ENCODE measurements at places on chromosomes 1 and 21.

DNA sequence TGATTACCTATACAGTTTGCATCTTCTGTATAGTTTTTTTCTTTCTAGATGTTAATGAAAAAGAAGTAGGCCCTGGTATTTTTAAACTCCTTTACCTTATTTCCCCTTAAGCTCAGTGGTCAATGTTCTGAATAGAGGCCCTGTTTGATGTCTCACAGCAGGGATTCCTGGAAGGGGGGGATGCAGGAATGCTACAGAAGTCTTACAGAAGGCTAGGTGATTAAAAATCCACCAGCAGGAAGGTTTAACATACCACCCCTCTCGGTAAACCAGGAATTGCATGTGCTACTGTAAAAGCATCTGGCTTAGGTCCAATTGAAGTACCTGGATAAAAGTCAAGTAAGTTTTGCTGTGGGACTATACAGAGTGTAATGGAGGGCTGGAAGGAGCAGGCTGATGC, 78.3 kb downstream of the NOS1AP start:
- no peak for DNase-seq

DNA sequence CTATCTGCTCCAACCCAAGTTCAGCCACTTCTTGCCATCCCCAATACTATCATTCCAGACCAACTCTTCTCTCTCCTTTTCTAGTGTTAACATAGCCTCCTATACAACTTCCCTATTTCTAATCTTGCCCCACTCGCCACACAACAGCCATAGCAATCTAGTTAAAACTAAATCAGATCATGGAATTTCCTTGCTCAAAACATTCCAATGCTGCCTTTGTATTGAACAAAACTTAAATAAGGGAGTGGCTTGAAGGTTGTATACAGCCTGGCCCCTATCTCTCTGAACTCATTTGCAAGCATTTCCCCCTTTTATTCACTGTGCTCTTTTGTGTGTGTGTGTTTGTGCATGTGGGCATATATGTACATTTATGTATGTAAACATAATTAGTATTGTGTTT, 118.1 kb upstream of the SGIP1 start:
- no peak for DNase-seq

GRCh38 chr1:177286396-177286795, 115.6 kb downstream of the BRINP2 start:
- DNase-seq = no peak

DNA sequence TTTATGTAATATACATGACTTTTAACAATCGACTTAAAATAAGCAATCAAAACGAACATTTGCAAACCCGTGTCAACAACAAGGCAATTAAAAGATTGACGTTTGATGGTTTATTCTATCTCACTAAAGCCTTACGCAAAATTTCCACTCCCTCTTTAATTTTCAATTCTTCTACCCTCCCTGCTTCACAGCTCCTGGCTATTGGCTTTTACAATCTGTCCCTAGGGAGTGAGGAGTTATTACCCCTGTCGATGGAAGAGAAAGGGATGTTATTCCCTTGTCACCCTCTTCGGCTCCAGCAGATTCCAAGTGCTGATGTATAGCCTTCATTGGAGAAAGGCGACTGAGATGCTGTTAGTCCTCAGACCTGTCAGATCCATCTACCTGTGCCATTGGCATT, 161.3 kb downstream of the ZNF281 start:
- no peak for DNase-seq

GRCh38 chr1:94144836-94145235, 23.9 kb upstream of the ABCA4 start:
- DNase-seq = no peak

DNA sequence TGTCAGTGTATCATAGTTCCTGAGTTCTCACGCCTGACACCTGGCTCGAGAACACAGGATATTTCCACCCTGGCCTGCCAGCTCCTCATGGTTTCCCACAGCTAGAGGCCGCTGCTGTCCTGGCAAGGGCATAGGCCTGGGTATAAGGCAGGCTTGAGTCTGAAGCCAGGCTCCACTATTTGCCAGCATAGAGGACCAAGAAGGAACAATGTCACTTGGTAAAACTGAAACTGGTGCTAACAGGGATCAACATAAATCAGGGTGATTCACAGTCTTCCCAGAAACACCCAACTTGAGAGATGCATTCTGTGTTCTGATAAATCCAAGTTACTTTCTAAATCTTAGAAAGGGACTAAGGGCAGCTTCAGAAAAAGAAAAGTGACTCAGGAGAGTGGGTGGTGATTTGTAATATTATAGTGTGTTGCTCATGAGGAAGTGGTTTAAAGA, 6.9 kb upstream of the S100A2 start:
- DNase-seq = peak; percentile 87

- no peak for DNase-seq
Measured at GRCh38 chr1:18191481-18192155, 84.0 kb downstream of the IGSF21 start.

GRCh38 chr21:28910280-28910887, 82.3 kb downstream of the LTN1 start:
- no peak for DNase-seq

DNA sequence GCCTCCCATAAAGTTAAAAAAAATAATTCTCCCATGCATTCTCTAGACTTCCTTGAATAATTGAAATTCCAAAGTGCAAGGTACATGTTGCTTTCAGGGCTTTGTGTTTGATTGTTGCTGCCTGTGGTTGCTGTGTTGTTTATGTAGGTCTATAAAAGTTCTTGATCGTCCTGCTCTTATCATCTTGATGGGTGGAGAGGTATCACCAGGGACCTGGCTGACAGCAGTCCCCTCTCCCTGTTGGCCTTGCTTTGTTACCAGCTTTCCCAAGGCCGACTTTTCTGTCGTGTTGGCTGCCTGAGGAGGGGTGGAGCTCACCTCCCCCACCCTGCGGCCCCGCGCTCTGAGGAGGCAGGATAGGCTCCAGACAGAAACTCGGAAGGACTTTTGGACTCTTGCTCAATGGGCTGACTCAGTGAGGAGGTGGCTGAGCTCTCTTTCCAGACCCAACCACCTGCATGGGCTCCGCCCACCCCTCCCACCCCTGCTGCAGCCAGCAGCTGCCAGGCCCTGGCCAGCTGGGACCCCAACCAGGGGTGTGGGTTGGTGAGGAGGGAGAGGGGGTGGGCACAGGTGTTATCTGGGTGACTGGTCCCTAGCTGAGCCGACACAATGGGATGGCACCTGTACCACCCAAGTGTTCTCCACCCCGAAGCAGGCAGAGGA, 2.0 kb downstream of the INAVA start:
- no peak for DNase-seq

GRCh38 chr1:153883223-153883622, 39.5 kb downstream of the GATAD2B start:
- DNase-seq = no peak

DNA sequence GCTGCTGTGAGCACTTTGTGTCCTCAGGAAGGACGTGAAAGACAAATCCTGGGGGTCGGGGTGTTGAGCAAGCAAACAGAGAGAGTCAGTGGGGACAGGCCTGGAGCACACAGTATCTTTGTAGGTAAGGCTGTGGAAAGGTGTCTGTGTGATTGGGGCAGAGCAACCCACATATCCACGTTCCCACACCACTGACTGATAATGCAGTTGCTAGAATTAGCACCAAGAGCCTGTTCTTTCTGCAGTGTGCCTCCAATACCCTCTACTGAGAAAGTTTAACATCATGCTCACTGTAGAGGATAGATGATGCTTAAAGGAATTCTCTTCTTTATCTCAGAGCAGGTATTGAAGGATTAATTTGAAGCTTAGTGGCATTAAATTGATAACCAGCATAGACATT, 161.1 kb downstream of the PIK3R3 start:
- DNase-seq = no peak

- DNase-seq = no peak
Measured at GRCh38 chr21:16633831-16634459, 878.9 kb upstream of the CXADR start.

GRCh38 chr21:17570786-17571185, 41.9 kb downstream of the BTG3 start:
- DNase-seq = no peak

DNA sequence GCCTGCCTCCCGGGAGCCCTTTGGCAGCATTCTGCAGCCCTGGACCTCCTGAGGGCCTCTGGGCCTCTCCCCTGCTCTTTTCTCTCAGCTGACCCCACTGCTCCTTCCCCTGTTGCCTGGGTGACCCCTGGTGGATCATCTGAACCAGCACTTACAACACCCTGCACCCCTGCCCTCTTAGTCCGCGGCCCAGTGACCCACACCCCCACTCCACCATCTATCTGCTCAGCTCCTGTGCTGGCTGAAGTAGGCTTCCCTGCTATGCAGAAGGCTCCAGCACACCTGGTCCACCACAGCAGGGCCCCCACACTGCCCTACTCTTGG, 74.0 kb downstream of the DMRTA2 start:
- DNase-seq = no peak

DNA sequence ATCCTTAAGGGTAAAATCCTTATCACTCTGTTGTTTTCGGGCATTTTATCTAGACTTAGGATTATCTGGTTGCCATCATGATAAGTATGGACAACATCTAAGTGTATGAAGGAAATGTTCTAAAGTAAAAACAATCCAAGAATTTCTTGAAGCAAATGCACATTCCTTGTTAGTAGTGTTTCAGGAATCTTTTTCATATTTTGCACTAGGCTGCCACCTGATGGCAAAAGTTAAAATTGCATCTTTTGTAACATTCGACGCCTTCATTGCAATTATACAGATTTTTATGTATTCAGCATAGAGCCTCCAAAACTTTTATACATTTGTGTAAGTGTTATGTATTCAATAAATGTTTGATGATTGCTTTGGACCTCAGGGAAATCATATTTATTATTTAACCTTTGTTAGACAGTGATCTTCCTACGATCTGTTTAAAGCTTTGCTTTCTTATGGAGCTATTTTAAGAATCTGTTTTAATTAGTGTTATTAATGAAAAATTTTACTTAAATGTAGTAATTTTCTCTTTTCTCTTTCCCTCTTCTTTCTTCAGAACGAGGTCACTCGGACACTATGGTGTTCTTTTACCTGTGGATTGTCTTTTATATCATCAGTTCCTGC, 49.4 kb upstream of the KIAA1614 start:
- peak; percentile 75 for DNase-seq

DNA sequence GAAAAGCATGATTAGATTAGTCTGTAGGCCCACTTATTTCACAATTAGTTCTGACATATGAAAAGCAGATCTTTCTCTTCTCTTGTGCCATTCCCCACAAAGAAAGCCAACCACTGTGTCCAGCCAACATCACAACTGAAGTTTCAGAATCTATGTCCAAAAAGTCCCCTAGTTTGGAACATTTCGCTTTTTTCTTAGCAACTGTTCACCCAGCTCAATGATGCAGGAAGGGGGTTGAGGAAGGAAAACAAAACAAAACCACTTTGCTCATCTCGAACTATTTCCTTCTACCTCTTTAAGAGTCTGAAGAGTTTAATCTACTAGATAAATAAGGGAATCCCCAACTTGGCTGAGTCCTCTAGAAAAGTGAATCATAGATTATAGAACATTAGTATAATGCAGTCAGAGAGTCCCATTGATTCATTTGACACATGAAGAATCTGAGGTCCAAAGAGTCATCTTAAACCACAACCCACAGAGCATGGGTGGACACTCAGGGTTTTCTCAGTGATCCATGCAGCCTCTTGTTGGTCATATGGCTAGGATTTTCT, 159.3 kb upstream of the SGIP1 start:
- DNase-seq = peak; percentile 91

- no peak for DNase-seq
Measured at GRCh38 chr1:26696119-26696653, 371 bp downstream of the ARID1A start.

GRCh38 chr1:43232074-43232473, 37.7 kb upstream of the TMEM125 start:
- peak; percentile 81 for DNase-seq

DNA sequence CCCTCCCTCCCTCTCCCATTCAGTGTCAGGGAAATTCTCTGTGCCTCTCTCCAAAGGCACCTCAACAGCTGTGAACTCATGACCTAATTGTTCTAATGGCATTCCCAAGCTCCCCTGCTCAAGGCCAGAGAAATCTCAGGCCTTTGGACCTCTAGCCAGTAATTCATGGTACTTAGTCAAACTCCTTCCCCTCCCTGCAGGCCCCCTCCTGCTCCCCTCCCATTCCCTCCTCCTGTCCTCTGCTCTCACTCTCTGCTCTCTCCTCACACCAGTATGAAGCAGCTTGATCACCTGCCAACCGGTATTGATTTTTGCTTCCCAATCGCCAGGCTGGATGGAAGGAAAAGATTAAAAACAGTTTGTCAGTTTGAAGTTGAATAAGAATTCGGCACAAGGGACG, 370.5 kb upstream of the PBX1 start:
- no peak for DNase-seq

DNA sequence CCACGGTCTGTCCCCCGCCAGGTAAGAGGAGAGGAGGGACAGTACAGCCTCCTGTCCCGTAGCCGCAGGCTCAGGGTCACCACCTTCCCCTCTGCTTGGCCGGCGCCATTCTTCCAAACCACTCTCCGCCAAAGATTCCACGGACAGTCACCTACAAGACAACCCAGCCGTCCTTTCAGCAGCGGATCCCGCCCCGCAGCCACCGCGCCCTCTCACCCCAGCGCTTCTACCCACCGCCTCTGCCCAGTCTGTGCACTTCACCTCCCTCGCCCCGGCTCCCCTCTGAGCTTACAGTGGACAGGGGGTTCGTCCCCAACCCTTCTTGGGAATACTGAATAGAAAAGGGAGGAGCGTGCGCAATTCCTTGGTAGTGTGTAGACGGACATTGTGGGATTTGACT, 319.6 kb downstream of the FAM72C start:
- no peak for DNase-seq

DNA sequence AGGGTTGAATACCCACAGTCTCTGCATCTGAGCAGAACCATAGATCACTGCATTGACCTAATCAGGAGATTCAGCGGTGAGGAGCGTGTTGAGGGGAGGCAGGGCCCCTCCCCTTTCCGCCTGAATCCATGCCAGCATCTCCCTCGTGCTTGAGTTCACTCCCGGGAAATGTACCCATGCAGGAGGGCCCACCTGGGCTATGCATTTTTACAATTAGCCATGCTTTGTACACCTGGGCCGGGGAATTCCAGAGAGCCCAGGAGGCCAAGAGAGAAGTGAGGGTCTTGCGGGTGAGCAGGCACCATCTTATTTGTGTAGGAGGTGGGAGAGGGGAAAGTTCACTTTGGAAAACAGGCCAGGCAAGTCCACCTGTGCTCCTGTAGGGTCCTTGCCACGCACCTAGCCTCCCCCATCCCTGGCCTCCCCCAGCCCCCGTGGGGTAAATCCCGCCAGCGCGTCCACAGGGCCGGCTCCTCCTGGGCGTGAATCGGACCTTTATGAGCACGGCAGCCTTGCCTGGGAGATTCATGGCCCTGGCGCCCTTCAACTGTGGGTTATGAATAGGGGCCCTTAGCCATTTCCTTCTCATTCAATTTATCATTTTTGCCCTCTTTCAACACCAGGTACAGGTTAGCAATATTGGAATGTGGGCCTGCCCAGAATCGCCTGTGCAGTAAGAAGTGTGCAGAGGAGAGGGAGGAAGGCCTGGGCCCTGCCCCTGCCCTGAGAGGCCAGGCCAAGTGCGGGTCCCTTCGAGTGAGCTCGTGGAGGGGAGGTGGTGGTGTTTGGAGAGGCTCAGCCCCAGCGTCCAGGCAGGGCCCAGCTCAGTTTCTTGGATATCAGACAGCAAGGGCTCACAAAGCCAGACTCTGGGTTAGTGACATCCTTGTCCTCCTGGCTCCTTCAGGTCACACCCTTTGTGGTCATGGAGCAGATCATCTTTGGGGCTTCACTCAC, 84.4 kb upstream of the ACTRT2 start:
- no peak for DNase-seq

- peak; percentile 69 for DNase-seq
Measured at GRCh38 chr21:45618287-45618686, 25.2 kb upstream of the PCBP3 start.

GRCh38 chr1:183227422-183228346, 41.6 kb downstream of the LAMC2 start:
- DNase-seq = peak; percentile 56
